Smooth muscle cell of bladder (primary cell): ENCODE measurements at places on chromosomes 7 and 10. TPM values are rescaled to one million over a fixed set of nuclear protein-coding genes. Genes with fewer than 3 reads are reported as not detected.

PON3 gene
- not detected in 2 replicates for total RNA-seq

CDK13 gene
- total RNA-seq: 42.4 and 58.1 TPM in 2 replicates

GHRHR gene
- total RNA-seq: not detected in 2 replicates

C10orf143 gene
- 0.85 and 1.2 TPM in 2 replicates for total RNA-seq

HPSE2 gene
- under 0.01 TPM in 1 of 2 replicates, not detected in the other for total RNA-seq

SPDYE1 gene
- total RNA-seq: not detected in 2 replicates

UTF1 gene
- not detected in 2 replicates for total RNA-seq

OR6V1 gene
- total RNA-seq: not detected in 2 replicates

TSPAN33 gene
- 0.65 and 1.3 TPM in 2 replicates for total RNA-seq

CHST3 gene
- 15.9 and 24.7 TPM in 2 replicates for total RNA-seq

YWHAG gene
- 56.2 and 95.2 TPM in 2 replicates for total RNA-seq

CAMK2B gene
- total RNA-seq: 0.09 and 0.14 TPM in 2 replicates

IQCE gene
- 7.4 and 11.7 TPM in 2 replicates for total RNA-seq
